Inflammatory macrophage treated with lipopolysaccharide for 4 hours (primary cell): ENCODE measurements at places on chromosomes 6 and 20.

- no peak for DNase-seq
These were observed 77.2 kb downstream of the PTPN1 start for GRCh38 chr20:50587291-50587961.

GRCh38 chr20:38157635-38158495 is 7.2 kb downstream of the TGM2 start:
- no peak for DNase-seq

- DNase-seq, result no peak
These were observed 733.8 kb upstream of the FLRT3 start for GRCh38 chr20:15071085-15071808.

DNA sequence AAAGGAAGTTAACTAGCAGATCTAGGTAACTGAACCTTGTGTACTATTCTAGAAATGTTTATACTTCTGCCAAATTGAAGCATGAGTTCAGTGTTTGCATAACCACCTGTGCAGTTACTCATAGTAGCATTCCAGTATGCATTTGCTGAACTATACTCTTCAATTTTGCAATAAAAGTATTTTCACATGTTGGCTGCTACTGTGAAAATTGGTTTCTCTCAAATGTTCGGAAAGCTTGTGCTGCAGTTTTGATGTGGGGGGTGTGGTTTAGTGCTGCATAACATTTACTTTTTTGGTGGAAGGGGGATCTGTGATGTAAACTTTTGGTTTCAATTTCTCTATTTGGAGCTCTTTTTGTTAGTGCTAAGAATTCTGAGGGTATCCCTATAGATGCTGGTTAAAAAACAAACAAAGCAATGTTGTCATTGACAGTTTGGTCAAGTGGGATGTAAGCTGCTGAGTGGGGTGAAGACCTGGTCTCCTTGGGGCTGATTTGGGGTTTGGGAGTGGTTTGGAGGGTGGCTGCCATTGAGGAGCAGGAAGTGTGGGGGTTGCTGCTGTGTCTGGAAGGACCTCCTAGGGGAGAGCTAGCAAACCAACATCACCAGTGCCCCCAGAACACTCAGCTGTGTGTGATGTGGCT is 87.8 kb downstream of the CARMIL1 start:
- DNase-seq, result no peak

DNA sequence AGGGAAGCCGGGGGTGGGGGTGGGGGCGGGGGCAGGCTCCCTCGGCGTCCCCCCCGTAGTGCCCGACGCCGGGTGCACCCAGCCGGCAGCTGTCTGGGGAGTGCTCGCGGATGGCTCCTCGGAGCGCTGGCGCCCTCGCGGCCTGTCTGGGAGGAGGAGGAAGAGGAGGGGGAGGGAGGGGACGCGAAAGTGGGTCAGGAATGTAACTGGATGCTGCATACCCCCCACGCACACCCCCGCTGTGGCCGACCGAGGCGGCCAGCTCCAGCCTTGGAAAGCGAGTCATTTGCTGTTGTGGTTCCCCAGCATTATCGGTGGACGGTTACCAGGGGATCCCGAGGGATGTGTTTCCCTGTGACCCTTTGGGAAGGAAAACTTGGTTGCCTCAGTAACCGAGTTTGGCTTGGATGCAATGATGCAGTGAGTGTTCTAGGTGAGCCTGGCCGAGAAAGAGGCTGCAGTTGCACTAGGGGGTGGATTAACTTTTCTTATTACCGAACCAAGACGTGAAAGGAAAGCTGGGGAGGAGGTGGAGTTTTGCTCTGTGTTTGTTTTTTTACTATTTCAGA is 55.2 kb upstream of the RREB1 start:
- DNase-seq, result no peak

DNA sequence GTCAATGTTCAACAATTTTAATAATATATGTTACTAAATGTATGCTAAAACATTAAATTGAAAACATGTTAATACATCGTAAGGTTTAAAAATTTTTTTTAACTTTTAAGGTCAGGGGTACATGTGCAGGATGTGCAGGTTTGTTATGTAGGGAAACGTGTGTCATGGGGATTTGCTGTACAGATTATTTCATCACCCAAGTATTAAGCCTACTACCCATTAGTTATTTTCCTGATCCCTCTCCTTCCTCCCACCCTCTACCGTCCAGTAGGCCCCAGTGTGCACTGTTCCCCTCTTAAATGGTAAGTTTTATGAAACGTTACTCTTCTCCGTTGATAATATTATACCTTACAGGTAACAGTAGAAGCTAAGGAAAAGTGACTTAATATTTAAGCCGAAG is 15.8 kb downstream of the PDE7B start:
- DNase-seq, result no peak

DNA sequence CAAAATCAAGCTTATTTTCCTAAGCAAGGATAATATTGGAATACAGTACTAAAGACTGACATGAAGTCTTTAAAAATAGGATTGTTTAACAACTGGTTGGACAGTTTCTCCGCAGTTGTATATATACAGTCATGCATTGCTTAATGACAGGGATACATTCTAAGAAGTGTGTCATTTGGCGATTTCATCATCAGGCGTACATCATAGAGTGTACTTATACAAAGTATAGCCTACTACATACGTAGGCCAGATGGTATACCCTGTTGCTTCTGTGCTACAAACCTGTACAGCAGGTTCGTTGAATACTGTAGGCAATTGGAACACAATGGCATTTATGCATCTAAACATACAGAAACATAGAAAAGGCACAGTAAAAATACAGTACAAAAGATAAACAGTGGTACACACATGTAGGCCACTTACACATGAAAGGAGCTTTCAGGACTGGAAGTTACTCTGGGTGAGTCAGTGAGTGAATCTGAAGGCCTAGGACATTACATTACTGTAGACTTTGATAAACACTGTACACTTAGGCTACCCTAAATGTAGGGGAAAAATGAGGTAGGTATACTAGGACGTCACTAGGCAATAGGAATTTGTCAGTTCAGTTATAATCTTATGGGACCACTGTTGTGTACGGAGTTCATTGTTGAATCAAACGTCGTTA is 20.1 kb downstream of the HECA start:
- DNase-seq, result peak; percentile 85
